Ovary (tissue), 10 donors: ENCODE measurements at places on chromosomes 16 and 17. TPM values are rescaled to one million over a fixed set of nuclear protein-coding genes. Genes with fewer than 3 reads are reported as not detected.

EXOSC6 gene
- total RNA-seq = 25.5 TPM

- no peaks in the 10 kb centered on the region for H3K27me3 ChIP-seq
- no peak for DNase-seq
- no peaks in the 10 kb centered on the region for H3K4me1 ChIP-seq
- no peak overlapping the region for H3K27ac ChIP-seq
- H3K4me3 ChIP-seq = no peak overlapping the region
These were observed 63.2 kb upstream of the TRAP1 start for GRCh38 chr16:3780570-3780969.

DNA sequence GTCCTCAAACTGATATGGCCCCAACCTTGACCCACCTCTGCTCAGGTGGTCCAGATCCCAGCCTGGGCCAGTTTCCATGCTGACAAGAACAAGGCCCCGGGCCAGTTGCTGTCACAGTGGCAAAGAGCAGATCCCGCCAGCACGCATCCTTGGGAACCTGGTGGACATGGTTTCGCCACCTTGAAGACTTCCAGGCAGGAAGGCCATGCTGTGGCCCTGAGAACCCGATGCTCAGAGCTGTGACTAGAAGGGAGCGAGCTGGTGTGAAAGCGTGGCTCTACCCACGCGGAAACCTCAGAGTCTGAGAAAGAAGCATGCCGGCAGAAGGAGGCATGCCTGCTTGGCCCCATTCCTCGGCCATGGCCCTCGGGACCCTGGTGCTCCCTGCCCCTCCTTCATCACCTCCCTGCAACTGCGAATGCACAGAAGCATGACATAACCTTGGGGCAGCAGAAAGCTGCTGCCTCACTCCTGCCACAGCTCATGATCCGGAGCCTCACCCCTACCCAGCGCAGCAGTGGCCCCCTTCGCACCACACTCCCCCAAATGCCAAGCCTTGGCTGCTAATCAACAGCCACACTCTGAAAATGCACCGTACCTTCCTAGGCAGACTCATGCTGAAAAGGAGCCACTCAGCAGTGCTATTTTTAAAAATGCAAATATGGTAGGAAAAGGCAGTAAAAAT lies 33.2 kb downstream of the UBE2O start:
- no peaks in the 10 kb centered on the region for H3K36me3 ChIP-seq
- H3K4me1 ChIP-seq = peaks cover 22% of the 10 kb centered on the region
- no peak overlapping the region for H3K27ac ChIP-seq
- no peak for DNase-seq
- no peak overlapping the region for H3K4me3 ChIP-seq

DNA sequence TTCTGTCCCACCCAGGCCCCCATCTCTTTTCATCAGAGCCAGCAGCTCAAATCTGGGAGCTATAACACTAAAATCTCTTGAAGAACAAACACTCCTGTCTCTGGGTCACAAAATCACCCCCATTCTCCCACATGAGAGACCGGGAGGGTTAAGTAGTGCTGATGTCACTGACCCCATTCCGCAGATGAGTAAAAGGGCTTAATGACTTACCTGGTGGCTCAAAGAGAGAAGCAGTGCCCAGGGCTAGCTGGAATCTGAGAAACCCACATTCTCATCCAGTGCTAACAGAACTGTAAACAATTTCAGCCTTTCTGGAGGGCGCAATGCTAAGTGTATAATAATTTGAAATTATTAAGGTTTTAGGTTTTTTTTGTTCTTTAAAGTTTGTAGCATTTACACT lies 26.3 kb upstream of the LHX1 start:
- H3K27me3 ChIP-seq = no peaks in the 10 kb centered on the region
- H3K4me1 ChIP-seq = no peaks in the 10 kb centered on the region
- H3K4me3 ChIP-seq = no peak overlapping the region
- DNase-seq = no peak
- H3K27ac ChIP-seq = no peak overlapping the region
- no peaks in the 10 kb centered on the region for H3K36me3 ChIP-seq

GRCh38 chr16:2532494-2533141 lies 1.4 kb upstream of the CEMP1 start:
- H3K4me1 ChIP-seq = peaks cover 5% of the 10 kb centered on the region
- peak overlapping the region; percentile 54 for H3K4me3 ChIP-seq
- peak overlapping the region; percentile 90 for H3K27ac ChIP-seq
- H3K36me3 ChIP-seq = no peaks in the 10 kb centered on the region
- no peaks in the 10 kb centered on the region for H3K27me3 ChIP-seq

KRTAP17-1 gene
- not detected for total RNA-seq

NT5M gene
- 5.2 TPM for total RNA-seq

DNA sequence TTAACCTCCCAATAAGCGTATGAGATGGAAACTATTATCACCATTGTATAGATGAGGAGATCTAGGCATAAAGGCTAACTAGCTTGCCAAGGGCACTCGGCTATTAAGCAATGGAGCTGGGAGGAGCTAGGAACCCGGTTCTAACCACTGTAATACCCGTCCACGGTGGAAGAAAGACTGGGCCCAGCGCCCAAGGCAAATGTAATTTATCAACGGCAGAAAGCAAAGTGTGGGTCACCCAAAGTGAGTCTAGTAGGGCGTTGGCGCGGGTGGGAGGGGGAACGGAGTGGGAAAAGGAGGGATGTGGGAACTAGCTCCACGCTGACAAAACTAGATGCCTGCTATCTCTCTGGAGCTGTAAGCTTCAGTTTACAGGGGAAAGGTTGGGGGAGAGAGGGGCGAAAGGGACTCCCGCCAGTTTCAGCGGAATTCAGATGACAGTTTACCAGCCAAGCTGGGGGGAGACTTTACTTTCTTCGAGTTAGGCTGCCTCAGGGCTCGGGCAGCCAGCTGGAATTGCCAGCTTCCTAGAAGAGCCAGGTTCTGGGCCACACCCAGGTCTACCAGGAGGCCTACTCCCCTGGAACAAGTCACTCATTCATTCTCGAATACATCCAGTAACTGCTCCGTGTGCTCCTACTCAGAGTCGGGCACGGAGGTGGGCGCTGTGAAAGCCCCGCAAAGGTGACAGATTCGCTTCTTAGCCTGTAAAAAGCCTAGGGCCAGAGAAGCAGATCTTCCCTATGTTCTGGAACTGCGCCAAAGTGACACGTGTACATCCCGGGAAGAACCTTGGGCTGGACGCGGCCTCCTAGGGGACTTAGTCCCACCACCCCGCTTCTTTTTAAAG lies 837 bp downstream of the LRRC59 start:
- no peaks in the 10 kb centered on the region for H3K27me3 ChIP-seq
- H3K4me1 ChIP-seq = peaks cover 5% of the 10 kb centered on the region
- H3K27ac ChIP-seq = no peak overlapping the region
- peak overlapping the region; percentile 95 for H3K4me3 ChIP-seq
- peak; percentile 47 for DNase-seq

CD19 gene
- not detected for total RNA-seq

- H3K27ac ChIP-seq = no peak overlapping the region
- no peaks in the 10 kb centered on the region for H3K27me3 ChIP-seq
- DNase-seq = no peak
These were observed 112.1 kb upstream of the FOXF1 start for GRCh38 chr16:86398201-86398600.

TMC7 gene
- 0.34 TPM for total RNA-seq

NXN gene
- 34.8 TPM for total RNA-seq

IRX5 gene
- 0.57 TPM for total RNA-seq

DNA sequence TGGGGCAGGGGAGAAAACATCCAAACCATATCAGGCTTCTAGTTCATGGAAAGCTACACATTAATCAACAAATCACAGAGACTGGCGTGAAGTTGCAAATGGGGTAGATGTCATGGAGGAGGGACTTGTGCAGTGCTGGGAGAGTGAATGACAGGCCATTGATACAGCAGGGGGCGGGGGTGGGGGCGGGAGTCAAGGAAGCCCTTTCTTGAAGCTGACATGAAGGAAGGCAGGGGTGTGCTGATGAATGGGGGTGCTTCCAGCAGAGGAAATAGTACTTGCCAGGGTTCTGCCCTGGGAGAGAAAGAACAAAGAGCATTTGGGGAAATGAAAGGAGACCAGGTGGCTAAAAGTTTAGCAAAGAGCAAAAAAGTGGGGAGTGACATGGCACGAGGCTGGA lies 269.9 kb downstream of the SHISA9 start:
- no peak overlapping the region for H3K27ac ChIP-seq
- no peaks in the 10 kb centered on the region for H3K4me1 ChIP-seq
- no peaks in the 10 kb centered on the region for H3K27me3 ChIP-seq
- no peak for DNase-seq
- H3K4me3 ChIP-seq = no peak overlapping the region
- H3K36me3 ChIP-seq = no peaks in the 10 kb centered on the region

TLCD3B gene
- total RNA-seq = not detected

- no peaks in the 10 kb centered on the region for H3K36me3 ChIP-seq
- DNase-seq = no peak
- H3K27ac ChIP-seq = no peak overlapping the region
These were observed 21.6 kb downstream of the UBALD1 start for GRCh38 chr16:4593086-4593485.

DNA sequence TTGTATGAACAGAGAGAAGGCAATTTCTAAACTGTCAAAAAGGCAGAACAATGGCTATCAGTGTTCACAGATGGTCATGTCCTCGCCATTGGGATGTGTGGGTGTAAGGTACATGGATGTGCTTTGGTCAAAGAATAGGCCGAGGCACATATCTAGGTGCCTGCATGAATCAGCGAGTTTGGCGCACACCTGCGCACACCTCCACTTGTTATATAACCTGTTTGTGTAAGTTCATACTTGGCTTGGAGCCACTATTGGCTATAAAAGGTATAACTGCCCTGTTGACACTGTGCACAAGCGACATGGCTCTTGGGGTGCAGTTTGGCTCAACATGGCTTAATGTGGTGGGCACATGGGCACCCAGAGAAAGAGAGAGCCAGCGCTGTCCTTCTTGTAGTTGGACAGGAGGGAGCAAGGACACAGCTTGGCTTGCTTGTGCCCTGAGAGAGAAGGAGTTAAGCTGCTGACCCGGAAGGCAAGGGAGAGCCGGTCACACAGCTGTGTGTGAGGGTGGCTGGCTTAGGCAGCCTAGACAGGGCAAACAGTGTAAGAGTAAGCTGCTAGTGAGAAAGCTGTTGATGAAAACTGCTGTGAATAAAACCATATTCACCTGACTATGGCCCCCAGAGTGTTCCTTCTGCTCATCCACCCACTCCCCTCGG lies 499.1 kb downstream of the KCNJ2 start:
- H3K4me1 ChIP-seq = no peaks in the 10 kb centered on the region
- H3K36me3 ChIP-seq = no peaks in the 10 kb centered on the region
- DNase-seq = no peak

DPEP2 gene
- total RNA-seq = 1.5 TPM

B3GNT9 gene
- 34.8 TPM for total RNA-seq

NUDT7 gene
- 4.9 TPM for total RNA-seq

TP53TG3F gene
- total RNA-seq = not detected

WSCD1 gene
- 4.4 TPM for total RNA-seq
